Activated CD4-positive, alpha-beta T cell treated with anti-CD3 and anti-CD28 coated beads for 24 hours (primary cell): ENCODE measurements at places on chromosomes 7 and 10.

DNA sequence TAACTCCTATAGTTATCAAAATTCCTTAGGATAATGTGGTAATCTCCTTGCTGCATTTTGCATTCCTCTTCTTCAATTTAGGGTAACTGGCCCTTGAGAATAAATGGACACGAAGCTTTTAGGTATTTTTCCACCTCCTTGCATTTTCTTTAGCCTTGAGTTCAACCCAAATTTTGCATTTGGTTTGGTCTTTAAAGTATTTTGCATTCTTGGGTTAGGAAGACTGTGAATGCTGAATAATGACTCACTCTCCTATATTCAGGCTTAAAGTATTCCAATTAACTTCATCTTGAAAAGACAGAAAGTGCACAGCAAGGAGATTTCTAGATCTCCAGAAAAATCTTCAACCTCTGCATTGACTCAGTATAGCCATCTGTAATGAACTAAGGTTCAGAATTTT lies 47.3 kb downstream of the TFPI2 start:
- no peak for DNase-seq

GRCh38 chr7:17195576-17195975 lies 102.9 kb upstream of the AHR start:
- no peak for DNase-seq

GRCh38 chr10:86410542-86411124 lies 44.0 kb upstream of the GRID1 start:
- no peak for DNase-seq

GRCh38 chr7:39674406-39674805 lies 51.0 kb downstream of the RALA start:
- no peak for DNase-seq

GRCh38 chr7:129617652-129618051 lies 6.1 kb downstream of the NRF1 start:
- no peak for DNase-seq
